Activated T-helper 17 cell treated with anti-CD3 and anti-CD28 coated beads, Interleukin-2, amount 50 U/mL, for 72 hours (primary cell): ENCODE measurements at places on chromosomes 2 and 18.

DNA sequence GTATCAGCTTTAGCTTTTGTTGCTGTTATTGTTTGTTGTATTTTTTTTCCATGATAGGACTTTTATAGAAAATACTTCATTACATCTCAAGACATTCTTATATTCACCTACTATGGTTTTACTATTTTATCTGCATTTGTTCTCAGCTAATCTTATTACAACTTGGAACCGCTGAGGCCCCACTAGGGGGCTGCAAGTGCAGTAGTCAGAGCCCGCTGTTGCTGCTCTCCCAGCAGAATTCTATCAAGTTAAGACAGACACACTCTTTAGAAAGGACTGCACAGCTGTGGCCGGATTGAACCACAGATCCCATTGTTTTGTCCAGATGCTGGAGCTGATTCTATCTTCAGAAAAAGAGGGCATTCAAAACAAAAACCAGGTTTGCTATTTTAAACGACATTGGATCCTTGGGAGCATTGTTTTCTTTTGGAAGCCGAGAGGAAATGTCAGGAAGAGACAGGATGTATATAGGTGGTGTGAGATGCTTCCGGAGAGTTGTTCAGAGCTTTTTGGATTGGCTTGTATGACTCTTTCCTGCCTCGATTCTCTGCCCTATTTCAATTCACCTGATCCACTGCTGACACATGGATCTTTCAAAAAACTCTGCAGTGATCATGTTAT is 105.7 kb upstream of the GAREM1 start:
- no peak for ATAC-seq

DNA sequence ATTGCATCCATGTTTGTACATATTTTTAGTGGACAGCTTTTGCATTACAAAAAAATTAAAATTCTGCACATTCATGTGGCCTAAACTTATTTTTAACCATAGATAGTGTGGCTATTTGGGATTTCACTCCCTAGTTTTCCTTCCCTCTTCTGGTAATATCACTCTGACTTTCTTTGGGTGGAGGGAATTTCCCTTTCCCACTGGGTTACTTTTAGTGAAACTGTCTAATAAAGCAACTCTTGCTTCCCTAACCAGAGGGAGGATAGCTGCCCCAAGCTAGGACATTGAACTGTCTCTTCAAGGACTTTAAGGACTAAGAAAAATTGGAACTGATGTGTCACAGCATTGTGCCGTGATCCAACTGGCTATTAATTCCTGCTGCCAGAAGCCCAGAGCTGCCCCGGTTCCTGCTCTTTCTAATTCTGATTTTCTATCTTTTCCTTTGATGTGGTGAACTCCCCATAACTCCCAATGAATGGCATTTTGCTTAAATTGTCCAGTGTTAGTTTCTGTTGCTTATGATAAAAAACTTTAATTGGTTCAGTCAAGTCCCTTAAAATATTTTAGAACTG is 20.0 kb upstream of the EFR3B start:
- no peak for ATAC-seq

DNA sequence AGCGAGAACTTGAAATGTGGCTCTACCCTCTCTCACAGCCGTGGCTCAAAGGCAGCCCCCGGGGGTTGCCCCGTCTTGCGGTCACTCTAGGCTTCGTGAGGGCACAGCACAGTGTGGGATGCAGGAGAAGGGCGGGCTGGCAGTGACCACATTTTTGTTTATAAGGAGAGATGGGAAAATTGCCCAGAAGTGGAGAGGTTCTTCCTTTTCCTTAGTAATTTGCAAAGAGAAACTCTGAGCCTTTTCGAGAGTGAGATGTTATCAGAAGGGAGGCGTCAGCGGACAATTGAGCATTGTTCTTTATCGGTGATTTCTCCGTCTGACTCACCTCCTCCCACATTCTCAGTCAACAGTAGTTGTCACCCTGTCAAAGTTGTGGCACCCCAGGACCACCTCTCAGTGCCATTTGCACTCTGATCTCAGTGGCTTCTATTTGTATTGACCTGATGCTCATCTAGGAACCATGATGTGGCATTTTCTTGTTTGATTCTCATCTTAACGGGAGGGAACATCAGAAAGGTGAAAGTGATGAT is 89.6 kb downstream of the ACAA2 start:
- peak; percentile 95 for ATAC-seq

GRCh38 chr2:46350029-46350689 is 53.0 kb downstream of the EPAS1 start:
- no peak for ATAC-seq

DNA sequence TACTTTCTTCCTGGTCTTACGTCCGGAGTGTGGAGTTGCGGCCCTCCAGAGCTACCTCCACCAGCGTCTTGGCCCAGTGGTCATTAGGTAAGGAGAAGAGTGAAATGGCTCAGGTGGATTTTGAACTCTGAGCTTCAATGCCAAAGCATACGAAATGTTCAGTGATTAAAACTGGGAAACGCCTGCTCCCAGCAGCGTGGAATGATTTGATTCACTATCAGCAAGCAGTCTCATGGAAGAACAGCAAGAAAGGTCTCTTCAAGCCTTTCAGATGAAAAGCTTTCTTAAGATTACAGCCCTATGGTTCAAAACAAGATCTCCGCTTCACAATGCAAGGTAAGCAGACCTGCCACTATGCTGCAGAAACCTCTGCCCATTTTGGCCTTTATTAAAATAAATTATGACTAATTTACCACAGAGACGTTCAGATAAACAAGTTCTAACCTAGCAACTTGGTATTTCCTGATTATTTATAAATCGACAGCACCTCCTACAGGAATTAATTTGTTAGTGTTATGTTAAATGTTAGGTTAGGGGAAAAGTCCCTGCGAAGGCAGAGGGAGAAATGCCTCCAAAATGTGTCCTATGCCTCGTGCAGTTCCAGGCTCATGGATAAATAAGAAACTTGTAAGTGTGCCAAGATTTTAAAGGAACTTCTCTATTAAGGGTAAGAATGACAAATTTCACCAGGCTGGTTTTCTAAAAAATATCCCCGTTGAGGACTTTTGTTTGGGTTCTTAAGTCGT is 10.1 kb downstream of the SP9 start:
- ATAC-seq: no peak

DNA sequence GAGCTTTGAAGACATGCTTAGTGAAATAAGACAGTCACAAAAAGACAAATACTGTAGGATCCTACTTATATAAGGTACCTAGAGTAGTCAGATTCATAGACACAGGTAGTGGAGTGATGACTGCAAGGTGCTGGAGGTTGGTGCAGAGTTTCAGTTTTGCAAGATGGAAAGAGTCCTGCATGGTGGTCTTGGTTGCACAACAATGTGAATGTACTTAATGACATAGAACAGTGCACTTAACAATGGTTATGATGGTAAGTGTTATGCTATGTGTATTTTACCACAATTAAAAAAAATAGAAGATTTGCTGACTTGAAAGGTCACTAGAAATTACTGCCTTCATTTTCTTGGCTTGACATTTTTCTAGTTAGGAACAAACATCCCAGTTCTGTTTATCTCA is 9.5 kb downstream of the CERS6 start:
- ATAC-seq: peak; percentile 39
